NCI-H187 treated with DMSO at 0.1 percent for 48 hours (cell line): ENCODE measurements at places on chromosomes 13 and 19.

DNA sequence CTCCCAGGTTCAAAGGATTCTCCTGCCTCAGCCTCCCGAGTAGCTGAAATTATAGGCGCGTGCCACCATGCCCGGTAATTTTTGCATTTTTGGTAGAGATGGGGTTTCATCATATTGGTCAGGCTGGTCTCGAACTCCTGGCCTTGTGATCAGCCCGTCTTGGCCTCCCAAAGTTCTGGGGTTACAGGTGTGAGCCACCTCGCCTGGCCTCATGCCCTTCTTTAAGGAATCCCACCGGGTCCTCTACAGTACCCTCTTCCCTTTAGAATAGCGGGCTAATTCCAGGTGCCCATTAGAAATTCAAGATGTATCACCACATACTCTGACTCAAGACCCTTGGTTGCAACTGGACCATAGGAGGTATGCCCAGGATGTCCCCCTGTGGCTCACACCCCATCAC, 74.2 kb upstream of the ZNF536 start:
- DNase-seq, result no peak

DNA sequence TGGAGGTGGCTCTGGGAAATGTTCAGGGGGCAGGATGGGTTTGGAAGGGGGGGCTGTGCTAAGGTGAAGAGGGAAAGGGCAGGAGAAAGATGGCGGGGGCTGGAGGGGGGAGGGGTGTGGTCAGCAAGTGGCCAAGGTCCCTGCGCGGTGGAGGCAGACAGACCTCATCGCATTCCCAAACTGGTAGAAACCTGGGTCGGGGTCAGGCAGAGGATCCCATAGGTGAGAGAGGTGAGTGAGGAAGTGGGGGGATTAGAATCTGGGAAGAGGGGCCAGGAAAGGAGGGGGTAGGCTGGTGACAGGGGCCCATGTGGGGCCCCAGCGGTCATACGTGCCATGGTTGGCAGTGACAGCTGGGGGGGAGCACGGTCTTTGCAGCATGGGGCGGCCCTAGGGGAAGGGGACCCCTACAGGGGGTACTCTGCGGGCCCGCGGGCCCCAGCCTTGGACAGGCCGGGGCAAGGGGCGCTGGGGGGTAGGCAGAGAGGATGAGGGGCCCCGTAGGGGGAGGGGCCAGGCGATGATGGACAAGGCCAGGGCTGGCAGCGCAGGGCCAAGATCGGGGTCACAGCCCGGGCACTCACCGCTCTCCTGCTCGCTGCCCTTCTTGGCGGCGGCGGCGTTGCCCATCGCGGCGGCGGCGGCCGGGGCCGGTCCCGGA, 514 bp downstream of the PRKACA start:
- no peak for DNase-seq

GRCh38 chr19:17309965-17310461, 650 bp downstream of the DDA1 start:
- DNase-seq, result no peak

- no peak for DNase-seq
These were observed 100.4 kb upstream of the GJB6 start for GRCh38 chr13:20332361-20333096.

- no peak for DNase-seq
These were observed 34.7 kb upstream of the ESD start for GRCh38 chr13:46831588-46832194.

DNA sequence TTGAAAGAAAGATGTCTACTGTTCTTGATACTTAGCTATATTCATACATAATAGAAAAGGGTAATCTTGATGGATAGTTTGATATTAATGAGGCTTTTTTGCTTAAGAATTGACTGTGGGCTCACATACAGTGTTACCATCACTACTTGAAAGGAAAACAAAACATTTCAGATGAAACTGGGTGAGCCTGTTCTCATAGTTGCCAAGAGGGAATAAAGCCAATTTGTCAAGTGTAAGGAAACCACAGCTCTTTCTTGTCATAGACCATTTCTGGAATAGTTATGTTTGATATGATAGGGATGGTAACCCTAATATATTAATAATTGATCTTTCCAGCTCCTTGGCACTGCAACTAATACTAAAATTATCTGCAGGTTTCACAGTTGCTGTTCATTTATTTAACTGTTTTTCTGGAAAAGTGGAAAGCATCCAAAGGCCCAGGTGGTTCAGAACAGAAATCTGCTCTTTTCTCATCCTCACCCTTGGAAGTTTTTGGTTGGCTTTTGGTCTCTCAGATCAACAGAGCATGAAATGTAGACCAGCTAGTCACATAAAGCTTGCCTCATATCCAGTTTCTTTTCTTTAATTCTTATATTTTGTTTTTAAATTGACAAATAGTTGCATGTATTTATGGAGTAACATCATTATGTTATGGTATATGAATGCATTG, 43.2 kb downstream of the ARHGEF7 start:
- DNase-seq, result no peak

DNA sequence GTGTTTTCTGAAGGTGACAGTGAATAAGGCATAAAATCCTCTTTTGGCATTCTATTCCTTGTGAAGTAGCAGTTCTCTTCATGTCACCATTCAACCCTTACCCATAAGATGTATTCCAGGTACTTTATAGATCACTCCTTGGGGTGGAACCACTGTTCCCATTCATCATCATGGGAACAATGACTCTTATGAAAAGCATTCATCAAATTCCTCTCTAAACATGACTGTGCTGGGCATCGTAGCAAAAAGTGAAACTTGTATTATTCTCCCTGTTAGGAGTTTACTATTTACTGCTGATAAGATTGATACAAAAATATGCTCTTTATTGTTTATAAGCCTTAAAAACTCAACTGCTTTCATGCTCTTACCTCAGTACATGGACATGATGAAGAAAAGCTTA, 793.4 kb downstream of the LIG4 start:
- no peak for DNase-seq

DNA sequence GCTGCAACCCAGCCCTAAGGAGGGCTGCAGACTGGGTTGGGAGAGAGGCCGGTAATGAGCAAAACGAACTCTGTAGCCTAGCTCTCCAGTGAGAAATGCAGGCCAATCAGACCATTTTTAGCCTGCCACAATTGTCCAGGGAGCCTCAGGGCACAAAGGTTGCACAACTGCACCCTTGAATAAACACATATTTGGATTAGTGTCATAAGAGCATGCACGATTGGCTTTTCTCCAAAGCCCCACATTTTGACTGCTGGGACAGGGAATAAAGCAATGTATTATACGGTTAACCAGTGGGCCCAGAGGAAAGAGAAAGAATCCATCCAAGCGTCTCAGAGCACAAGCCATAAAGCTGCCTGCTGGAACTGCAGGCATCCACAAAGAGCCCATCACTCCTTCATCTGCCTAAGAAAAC, 729.4 kb upstream of the SGCG start:
- DNase-seq, result no peak

- no peak for DNase-seq
These were observed 16.6 kb downstream of the GPR12 start for GRCh38 chr13:26743971-26744370.

DNA sequence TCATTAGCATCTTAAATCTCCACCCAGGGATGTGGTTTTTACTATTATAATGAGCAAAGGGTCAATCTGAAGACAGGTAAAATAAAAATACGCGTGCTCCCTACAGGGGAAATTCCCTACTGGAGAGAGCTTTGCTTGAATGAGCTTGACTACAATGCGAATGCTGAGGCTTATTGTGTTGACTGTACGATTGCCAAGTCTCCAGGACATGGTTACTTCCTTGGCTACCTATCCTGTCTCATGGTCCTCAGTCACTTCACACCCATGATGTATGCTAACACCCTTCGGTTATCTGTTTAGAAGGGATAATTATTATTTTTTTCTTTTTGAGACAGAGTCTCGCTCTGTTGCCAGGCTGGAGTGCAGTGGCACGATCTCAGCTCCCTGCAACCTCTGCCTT, 61.7 kb downstream of the ZNF627 start:
- DNase-seq, result no peak

- DNase-seq, result no peak
These were observed 64.2 kb downstream of the ARHGAP35 start for GRCh38 chr19:46924874-46925547.

DNA sequence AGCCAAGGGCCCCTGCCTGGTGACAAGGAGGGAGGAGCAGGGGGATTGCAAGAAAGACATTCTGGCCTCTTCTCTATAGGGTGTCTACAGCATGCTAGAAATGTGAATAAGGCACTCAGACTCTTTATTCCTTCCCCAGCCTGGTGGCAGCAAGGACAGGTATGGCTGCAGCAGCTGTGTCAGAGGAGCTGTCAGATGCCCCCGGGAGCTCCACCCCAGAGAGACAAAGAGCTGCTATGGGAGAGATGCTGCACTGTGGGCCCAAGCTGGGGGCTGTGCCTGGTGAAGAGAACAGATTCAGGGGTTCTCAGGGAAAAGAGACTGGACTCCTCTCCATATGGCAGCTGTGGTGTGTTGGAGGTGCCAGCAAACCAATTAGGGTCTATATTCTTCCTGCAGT, 1063.3 kb downstream of the OLFM4 start:
- DNase-seq, result no peak

DNA sequence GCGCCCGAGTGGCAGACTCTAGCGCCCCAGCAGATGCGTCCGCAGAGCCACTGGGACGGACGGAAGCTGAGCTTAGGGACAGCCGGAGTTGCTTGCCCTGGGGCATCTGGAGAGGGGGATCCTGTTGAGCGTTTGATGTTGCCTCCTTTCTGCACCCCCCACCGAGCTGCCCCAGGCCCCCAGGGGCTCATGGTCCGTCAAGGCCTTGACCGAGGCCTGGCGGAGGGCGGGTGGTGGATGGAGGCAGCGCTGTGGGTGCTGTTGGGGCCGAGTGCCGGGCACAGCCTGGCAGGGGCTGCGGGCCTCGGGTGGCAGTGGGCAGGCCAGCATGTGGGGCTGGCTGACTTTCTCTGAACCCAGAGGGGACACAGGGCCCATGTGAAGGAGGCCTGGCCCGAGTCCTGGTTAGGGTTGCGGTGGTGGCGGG, 2.7 kb downstream of the CSNK1G2 start:
- DNase-seq, result no peak

DNA sequence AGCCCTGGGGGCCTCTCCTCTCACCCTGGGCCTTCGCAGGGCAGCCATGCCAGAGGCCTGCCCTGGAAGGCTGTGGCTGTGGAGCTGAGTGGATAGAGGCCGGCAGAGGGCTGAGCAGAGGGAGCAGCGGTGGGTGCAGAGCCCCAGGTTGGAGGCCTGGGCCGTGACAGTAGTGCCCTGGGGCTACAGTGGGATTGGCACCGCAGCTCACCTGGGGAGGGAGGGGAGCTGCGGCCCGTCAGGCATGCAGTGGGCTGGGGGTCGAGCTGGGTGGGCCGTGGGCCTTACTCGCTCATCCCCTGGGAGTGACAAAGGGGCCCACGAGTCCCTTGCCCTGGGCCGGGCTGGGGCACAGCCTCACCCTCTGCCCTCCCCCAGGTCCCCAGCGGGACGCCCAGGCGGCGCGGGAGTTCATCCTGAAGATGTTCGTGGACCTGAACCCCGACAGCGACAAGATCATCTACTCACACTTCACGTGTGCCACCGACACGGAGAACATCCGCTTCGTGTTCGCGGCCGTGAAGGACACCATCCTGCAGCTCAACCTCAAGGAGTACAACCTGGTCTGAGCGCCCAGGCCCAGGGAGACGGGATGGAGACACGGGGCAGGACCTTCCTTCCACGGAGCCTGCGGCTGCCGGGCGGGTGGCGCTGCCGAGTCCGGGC, 15.1 kb upstream of the GNA15 start:
- DNase-seq, result no peak

GRCh38 chr19:54684527-54684926, 21.7 kb downstream of the LILRB4 start:
- DNase-seq, result no peak

- DNase-seq, result no peak
These were observed 8.3 kb downstream of the PIAS4 start for GRCh38 chr19:4015705-4016402.

DNA sequence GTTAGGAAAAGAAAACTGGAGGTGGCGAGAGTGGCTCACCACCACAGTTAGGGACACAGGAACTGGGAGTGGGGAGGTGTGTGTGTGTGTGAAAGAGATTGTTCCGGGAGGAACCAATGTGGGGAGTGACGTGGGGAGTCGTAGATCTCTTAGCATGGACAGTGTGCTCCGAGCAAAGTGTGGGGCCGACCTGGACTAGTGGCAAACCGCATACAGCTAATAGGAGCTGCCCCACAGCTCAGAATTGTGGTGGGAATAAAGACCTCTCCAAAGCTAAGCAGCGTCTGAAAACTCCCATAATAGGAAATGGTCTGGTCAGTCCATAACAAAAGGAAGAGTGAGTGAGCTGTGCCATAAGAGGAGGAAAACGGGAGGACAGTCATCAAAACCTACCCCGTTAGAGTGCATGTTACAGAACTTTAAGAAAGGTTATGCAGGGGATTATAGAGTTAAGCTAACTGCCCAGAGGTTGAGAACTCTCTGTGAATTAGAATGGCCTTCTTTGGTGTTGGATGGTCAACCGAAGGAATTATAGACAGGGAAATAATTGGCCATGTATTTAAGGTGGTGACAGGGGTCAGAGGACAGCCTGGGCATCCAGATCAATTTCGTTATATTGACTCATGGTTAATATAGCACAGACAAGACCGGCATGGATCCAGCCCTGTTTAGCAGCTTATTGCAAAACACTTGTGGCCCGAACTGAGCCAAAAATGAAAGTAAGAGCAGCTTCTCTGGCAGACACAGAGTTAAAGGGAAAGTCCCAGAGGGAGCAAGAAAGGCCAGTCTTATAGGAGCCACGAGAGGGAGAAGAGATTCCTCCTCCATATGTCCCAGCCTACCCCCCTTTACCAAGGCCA, 8.9 kb upstream of the SLC15A1 start:
- no peak for DNase-seq

- no peak for DNase-seq
These were observed 4.3 kb downstream of the SOX1 start for GRCh38 chr13:112071102-112071722.
